NCI-H460 (cell line): ENCODE measurements at places on chromosomes 6 and 20.

- no peak for DNase-seq
These were observed 46.9 kb upstream of the DTNBP1 start for GRCh38 chr6:15709651-15710269.

DNA sequence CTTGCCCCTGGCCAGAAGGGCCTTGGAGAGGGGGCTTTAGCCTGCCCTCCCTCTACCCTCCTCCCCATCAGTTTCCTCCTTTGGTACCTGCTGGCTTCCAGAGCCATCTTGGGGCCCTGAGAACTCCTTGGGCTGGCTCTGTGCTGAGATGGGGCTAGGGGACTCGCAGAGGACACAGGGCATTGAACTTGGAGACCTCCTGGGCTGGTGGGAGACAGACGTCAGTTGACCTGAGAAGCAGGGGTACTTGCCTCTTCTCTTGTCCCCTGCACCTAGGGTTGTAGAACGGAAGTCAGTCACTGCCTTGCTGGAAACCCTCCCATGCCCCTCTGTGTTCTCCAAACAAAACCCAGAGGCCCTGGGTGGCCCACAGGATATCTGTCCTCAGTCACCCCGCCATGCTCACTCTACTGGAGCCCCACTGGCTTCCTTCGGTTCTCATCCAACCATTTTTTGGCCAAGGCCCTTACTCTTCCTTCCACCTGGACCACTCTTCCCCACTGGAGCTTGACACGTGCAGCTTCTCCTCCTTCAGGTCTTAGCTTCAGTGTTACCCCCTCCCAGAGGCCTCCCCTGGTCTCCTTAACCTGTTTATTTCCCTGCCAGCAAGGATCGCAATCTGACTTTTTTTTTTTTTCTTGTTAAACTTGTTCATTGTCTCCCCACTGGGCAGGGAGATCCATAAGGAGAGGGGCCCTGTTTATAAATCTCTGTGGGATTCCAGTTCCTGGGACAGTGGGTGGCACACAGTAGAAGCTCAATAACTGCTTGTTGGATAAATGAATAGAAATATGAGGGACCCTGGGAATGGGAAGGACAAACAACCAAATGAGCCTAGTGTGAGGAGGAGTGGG is 971 bp downstream of the RBCK1 start:
- no peak for DNase-seq

GRCh38 chr6:6623553-6623952 is 35.0 kb downstream of the LY86 start:
- DNase-seq: no peak

GRCh38 chr20:31751126-31751525 is 12.0 kb downstream of the TPX2 start:
- no peak for DNase-seq

DNA sequence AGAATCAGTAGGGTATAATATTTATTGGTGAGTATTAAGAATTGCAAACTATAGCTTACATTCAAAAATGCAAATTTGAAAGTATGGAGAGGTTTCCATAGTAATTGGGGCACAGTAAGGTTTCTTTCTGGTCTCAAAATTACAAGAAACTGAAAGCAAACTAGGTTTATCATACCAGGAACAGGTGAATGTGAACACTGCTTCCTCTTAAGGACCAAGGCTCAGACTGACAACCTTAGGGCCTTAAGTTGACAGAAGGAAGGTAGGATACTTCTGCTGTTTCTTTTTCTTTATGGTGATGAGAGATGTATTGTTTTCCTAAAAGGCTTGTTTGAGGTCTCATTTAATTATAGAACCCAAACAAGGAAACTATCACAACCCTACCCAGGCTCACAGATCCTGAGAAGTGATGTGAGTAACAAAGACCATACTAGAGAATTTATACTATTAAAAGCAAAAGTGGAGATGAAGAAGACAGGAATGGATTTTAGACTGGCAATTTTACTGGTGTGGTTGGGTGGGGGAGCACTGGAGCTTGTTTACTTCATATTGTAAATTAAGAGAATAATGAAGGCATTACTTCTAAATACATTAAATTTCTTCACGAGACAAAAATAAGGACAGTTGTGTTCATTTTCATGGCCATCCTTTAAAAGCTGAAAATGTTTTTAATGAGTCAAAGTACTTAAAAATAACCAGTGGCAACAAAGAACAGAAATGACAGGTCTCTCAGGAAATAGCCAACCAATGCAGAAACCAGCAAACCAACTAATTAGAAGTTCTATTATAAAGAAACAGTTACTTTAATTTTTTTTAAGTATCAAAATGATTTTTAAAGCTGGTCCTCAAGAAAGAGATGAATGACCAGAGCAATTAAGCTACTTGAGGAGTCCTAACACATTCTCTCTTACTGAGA is 21.3 kb downstream of the STAU1 start:
- DNase-seq: no peak

GRCh38 chr6:134324141-134324540 is 6.2 kb upstream of the SGK1 start:
- DNase-seq: no peak

DNA sequence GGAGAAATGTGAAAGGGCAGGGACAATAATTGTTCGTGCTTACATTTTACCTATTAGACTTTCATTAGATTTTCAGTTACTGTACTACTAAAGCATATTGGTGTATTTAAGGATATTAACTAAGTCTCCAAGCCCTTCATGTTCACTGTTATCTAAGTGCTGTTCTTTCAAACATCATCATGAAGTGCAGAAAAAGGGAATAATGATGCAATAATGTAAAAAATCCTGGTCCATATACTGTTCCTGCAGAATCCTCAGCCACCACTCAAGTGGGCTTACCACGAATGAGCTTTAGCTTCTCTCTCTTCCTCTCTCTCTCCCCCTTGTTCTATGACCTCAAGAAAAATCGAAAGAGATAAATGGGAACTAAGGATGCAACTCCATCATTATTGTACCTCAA is 600.7 kb downstream of the UTRN start:
- DNase-seq: no peak

DNA sequence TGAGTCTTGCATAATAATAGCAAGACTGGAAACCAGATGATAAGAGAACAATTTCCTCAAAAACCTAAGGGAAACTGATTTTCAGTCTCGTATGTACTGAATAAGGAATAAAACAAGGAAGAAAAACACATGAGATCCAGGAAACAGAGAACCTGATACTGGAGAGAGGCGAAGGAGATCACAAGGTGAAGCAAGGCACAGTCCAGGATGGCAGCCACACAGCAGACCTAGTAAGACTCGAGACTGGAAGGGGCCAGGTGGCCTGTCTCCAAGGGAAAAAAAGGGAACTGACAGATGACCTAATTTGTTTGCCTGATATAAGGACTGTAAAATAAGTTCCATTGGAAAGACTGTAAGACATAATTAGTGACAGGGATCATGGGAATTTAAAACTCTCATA is 71.1 kb downstream of the TASP1 start:
- DNase-seq: no peak
